ENCODE measurements at places on chromosomes 1 and 21.

DNA sequence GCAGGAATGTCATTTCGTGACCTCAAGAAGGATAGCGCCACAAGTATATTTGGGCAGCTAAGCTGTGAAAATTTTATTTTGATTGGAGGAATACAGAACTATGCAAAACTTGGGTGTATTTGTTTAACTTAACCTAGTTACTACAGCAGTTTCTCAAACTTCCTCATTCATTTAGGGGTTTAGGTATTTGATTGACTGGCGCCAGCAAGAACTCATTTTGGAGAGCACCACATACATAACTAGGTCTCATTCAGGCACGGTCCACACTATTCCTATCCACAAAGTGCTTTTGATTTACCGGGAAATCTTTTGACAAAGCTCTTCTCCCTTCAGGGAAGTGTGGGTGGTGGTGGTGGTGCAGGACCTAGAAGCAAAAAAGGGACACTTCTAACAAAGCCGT lies 155.1 kb upstream of the NRIP1 start:
- DNase-seq: no peak

GRCh38 chr1:99600782-99601181 lies 45.1 kb upstream of the PALMD start:
- no peak for DNase-seq

- DNase-seq: no peak
Measured at GRCh38 chr1:53888681-53889080, 916 bp downstream of the YIPF1 start.

- no peak for DNase-seq
Measured at GRCh38 chr21:37398697-37399096, 32.1 kb downstream of the DYRK1A start.

DNA sequence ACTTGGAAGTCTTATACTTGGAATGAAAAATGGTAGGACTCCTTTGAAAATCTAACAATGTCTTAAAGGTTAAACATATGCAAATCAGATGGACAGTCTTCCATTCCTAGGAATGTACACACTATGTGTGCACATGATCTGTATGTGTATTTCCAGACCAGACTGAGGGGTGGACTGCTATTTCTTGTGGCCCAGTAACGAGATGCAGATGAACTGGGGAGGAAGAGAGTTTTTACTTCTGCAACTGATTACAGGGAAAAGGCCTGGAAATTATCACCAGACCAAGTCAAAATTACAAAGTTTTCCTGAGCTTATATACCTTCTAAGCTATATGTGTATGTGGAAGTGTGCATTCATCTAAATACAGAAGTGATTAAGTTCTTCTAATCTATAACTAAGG lies 17.7 kb downstream of the NBPF3 start:
- DNase-seq: no peak

GRCh38 chr1:63753591-63753990 lies 20.2 kb upstream of the ROR1 start:
- no peak for DNase-seq

GRCh38 chr1:160405331-160405877 lies 5.0 kb downstream of the VANGL2 start:
- DNase-seq: no peak

DNA sequence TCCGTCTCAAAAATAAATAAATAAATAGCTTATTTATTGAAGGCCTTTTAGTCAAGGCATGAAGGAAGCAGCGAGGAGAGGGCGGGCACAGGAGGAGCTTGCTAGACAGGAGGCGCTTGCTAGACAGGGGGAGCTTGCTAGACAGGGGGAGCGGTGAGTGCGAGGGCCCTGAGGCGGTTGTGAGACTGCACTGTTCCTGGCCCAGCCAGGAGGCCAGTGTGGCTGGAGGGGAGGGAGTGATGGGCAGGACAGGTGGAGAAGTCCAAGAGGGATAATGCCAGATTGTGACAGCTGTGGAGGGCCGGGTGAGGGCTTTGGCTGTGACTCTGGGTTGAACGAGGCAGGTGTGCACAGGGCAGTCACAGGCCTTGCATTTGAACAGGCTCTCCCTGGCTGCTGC lies 18.2 kb downstream of the KIF17 start:
- no peak for DNase-seq

GRCh38 chr21:22201126-22201525 lies 1202.9 kb downstream of the NCAM2 start:
- DNase-seq: no peak

- no peak for DNase-seq
Measured at GRCh38 chr1:233620065-233620464, 6.2 kb downstream of the KCNK1 start.

DNA sequence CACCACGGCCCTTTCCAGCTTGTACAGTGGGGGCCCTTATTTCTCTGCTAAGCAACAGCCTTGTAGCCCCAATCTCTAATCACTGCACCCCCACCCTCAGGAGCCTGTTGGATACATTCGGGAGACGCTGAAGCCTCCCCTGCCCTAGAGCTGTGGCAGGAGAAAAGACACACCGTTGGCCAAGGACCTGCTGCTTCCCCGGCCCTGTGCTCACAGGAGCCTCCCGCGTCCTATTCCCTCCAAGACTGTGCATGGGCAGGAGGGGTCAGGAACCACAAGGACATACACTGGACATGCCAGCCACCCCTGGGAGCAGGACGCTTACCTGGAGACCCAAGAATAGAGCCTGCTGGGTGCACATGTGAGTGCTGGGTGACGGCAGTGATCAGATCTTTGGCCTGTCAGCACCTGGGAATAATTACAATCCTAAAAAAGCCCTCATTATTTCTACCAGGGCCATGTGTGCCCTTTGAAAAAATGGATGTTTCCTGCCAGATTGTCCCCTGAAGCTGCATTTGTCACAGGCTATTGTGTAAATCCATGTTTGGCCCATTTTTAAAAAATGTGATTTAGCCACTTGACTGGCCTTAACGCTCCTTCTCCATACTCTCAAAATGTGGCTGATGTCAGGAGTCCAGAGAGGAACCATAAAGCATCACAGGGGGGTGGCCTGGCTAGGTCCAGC lies 590.6 kb downstream of the MATN1 start:
- DNase-seq: no peak

DNA sequence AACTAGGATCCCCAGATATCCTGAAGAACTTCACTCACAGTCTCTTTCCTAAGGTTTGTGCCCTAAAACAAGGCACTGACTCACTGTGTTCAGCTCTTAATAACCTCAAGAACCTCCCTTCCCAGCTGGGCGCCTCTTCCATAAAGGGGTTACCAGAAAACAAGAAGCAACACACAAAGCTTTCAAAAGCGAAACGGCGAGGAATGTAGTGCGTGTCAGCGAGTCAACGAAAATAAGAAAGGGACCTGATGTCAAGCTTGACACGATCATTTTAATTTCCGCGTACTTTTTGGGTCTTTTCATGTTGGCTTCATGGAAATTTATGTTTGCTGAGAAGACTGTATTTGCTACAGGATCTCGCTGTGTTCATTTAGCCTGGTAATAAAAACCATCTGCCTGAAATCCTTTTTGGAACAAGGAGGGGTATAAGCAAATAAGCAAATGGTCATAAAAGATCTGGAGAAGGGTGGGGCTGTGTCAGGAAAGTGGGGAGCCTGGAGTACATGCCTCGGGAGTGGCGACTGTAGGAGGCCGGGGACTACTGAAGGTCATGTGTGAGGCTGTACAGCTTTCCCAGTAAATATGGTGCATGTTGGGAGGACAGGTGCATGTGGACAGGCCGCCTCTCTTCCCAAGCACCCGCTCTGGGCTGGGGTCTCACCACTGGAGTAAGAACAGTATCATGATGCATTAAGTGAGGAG lies 11.4 kb upstream of the CLDN14 start:
- no peak for DNase-seq

GRCh38 chr1:9165396-9165795 lies 36.5 kb upstream of the GPR157 start:
- no peak for DNase-seq

DNA sequence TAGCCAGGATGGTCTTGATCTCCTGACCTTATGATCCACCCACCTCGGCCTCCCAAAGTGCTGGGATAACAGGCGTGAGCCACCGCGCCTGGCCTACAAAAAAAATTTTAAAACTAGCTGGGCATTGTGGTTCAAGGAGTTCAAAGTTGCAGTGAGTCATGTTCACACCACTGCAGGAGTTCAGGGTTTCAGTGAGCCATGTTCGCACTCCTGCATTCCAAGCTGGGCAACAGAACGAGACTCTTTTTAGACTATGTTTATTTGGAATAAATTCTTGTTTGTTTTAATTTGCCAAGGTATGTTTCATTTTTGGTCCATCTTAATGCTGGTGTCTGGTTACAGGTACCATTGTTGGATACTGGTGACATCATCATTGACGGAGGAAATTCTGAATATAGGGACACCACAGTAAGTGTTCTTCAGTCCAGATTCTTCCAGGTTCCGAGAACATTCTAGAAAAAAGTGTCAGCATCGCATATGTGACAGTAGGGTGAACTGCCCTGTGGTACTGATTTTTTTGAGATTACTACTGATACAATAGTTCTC lies 3.9 kb downstream of the PGD start:
- no peak for DNase-seq

- no peak for DNase-seq
Measured at GRCh38 chr1:16905110-16905867, 9.5 kb downstream of the RNU1-2 start.

- no peak for DNase-seq
Measured at GRCh38 chr1:109777436-109777835, 13.7 kb upstream of the EPS8L3 start.

DNA sequence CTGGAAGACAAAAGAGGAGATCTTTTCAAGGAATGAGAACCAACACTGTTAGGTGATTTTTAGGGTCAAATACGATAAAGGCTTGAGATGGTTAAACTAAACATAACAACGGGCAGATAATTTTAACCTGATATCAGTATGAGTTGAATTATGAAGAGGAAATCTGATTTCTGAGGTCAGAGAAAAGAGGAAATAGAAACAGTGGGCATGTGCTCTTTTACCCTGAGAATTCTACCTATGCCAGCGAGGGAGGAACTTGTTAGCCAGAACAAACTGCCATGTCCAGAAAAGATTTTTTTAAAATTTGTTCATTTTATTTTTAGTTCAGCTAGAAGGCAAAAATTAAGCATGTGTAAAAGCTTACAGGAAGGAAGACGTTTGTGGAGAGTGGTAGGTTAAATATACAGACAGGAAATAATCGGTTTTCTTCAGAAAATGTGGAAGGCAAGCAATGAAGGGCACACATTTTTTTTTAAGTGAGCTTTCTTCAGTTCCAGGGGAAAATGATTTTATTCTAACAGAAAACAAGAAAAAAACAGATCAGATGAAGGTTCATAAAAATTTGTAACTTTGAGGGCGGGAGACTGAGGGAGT lies 1745.3 kb downstream of the MRPL39 start:
- DNase-seq: no peak

- DNase-seq: no peak
Measured at GRCh38 chr1:11525151-11525505, 46.2 kb downstream of the DISP3 start.

DNA sequence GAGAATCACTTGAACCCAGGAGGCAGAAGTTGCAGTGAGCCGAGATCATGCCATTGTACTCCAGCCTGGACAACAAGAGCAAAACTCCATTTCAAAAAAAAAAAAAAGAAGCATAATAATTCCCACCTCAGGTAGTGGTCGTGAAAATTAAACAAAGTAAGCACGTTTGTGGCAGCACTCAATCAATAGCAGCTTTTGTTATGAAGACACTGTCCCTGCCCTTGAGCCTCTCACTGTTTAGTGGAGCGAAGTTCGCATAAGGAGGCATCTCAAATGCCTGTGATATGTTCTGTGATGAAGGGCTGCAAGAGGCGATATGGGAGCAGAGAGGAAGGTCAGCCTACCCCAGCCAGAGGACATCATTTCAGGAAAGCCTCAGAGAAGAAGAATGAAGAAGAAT lies 43.8 kb upstream of the RASAL2 start:
- no peak for DNase-seq

DNA sequence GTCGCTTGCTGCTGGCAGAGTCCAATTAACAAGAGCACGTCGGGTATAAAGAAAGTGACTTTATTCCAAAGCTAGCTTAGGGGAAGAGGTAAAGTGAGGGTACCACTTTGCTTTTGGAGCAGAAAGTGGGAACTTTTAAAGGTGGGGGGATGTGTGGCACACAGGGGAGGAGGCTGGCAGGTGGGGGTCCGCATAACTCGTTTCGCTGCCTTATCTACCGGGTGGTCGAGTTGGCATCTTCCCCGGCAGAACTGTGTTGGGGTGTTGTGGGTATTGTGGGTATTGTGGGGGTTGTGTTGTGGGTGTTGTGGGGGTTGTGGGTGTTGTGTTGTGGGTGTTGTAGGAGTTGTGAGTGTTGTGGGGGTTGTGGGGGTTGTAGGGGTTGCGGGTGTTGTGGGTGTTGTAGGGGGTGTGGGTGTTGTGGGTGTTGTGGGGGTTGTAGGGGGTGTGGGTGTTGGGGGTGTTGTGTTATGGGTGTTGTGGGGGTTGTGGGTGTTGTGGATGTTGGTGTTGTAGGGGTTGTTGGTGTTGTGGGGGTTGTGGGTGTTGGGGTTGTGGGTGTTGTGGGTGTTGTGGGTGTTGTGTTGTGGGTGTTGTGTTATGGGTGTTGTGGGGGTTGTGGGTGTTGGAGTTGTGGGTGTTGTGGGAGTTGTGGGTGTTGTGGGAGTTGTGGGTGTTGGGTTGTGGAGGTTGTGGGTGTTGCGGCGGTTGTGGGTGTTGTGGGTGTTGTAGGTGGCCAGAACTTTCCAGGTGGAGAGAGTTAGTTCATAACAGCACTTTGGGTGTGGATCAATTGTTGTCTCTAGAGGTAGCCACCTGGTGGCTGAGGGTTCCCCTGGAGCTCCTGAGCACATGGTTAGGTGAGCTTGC lies 52.7 kb downstream of the AGPAT3 start:
- no peak for DNase-seq

- DNase-seq: no peak
Measured at GRCh38 chr1:86201311-86201710, 44.7 kb upstream of the COL24A1 start.

DNA sequence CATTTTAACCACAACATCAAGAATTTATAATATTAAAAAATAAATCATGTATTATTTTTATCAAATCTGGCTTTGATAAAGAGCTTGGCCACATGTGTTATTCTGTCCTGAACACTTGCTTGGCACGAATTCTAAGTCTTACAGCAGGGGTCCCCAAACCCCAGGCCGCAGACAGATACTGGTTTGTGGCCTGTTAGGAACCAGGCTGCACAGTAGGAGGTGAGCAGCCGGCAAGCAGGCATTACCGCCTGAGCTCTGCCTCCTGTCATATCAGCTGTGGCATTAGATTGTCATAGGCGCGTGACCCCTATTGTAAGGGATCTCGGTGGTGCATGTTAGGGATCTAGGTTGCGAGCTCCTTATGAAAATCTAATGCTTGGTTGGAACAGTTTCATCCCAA lies 127.6 kb upstream of the IVNS1ABP start:
- no peak for DNase-seq

- no peak for DNase-seq
Measured at GRCh38 chr1:53051676-53052075, 10.3 kb upstream of the PODN start.

GRCh38 chr1:174217787-174218574 lies 58.7 kb downstream of the RABGAP1L start:
- no peak for DNase-seq

DNA sequence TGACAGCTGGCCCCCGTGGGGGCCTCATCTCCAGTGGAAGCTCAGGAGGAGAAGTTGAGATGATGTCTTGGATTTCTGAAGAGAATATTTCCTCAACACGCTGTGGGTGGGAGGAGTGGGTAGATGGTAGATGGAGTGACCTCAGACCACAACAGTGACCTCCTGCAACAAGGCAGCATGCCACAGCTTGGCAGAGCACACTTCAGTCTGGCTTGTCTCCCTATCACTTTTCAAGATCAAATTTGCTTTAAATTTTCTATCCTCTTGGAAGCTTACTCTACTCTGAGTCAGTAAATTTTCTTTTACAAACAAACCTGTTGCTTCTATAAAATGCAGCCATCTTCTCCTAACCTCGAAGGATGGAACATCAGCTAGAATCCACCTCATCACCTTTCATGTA lies 59.7 kb downstream of the NTPCR start:
- no peak for DNase-seq
